ENCODE measurements at places on chromosomes 2 and 18.

GRCh38 chr2:105935063-105935462 lies 190.4 kb downstream of the NCK2 start:
- no peak for DNase-seq

GRCh38 chr2:183476490-183476889 lies 352.2 kb downstream of the NUP35 start:
- no peak for DNase-seq

GRCh38 chr2:29425866-29426265 lies 310.7 kb downstream of the CLIP4 start:
- DNase-seq = no peak

DNA sequence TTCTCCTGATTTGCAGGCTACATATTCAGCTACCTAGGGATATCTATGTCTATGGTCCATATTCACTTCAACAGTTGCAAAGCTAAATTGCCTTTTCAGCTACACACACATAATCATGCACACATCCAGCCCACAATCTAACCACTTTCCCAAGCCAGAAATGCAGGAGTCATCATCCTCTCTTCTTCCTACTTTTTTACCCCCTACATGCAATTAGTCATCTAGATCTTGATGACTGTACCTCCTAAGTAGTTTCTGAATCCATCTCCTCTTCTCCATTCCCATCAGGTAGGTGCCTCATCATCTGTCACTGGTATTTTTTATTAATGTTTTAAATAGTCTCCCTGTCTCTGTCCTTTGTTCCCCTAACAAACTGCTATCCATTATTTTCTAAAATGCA lies 23.7 kb upstream of the SPRED2 start:
- DNase-seq = no peak

DNA sequence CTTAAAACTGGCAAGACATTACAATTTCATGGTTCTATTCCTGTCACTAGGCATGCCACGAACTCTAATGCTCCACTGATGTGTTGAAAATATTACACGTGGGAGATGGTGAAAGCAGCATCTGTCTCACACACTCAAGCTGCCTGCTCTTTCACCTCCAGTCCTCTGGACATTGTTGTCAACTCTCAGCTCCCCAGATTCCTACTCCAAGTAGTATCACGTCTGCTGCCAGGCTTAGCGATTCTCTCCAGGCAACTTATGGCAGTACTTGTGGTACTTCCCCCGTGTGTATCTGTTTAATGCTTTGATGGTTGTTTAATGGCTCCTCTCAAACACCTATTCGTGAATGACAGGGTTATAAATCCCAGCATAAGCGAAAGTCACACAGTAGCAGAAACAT lies 103.8 kb downstream of the TMEFF2 start:
- no peak for DNase-seq

GRCh38 chr2:240397542-240397916 lies 37.9 kb upstream of the GPC1 start:
- DNase-seq = no peak
